Transverse colon (tissue), 4 donors: ENCODE measurements at places on chromosomes 1 and 21. TPM values are rescaled to one million over a fixed set of nuclear protein-coding genes. Genes with fewer than 3 reads are reported as not detected.

The GNG4 gene
- total RNA-seq, result 6.7 TPM

DNA sequence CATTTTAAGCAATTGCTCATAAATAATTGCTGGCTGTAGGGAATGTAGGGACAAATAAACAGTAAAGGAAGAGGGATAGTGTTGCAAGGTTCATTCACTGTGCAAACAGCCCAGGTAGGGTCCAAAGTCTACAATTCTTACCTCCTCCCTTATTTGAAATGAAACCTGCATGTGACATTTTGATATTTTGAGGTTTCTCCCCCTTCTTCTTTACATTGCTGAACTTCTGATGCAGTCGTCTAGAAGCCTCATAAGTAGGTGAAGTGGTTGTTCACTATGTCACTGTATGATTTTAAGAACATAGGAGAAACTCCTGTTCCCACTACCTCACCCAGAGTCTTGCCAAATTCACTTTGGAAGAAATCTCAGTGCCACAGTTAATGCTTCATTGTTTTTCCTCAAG lies 16.1 kb downstream of the F5 start:
- H3K4me1 ChIP-seq, result peaks cover 10% of the 10 kb centered on the region
- no peaks in the 10 kb centered on the region for H3K27me3 ChIP-seq
- H3K36me3 ChIP-seq, result no peaks in the 10 kb centered on the region
- H3K4me3 ChIP-seq, result no peak overlapping the region
- peak overlapping the region; percentile 40 for H3K27ac ChIP-seq
- DNase-seq, result no peak

DNA sequence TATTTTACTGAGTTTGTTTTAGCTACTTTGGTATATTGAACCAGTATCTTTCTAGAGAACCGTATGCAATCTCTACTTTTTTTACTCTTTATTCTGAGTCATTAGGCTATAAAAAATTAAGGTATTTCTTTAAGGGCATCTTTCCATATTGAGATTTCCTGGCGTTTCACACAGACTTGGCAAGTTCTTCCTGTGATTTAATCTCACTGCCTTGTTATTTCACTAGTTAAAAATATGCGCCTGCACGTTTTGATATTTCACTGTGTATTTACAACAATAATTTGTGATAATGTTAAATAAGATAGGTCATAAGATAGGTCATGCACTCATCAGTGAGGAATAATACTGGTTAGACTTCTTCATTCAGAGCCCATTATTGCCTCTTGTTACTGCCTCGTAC lies 16.2 kb upstream of the CR1L start:
- H3K4me3 ChIP-seq, result no peak overlapping the region
- no peaks in the 10 kb centered on the region for H3K4me1 ChIP-seq
- no peaks in the 10 kb centered on the region for H3K27me3 ChIP-seq
- no peak for DNase-seq
- H3K36me3 ChIP-seq, result no peaks in the 10 kb centered on the region

GRCh38 chr1:77948841-77949424 lies 29.9 kb downstream of the FUBP1 start:
- no peaks in the 10 kb centered on the region for H3K27me3 ChIP-seq
- no peak overlapping the region for H3K27ac ChIP-seq
- peaks cover 66% of the 10 kb centered on the region for H3K36me3 ChIP-seq
- no peak for DNase-seq
- H3K4me3 ChIP-seq, result no peak overlapping the region

GRCh38 chr1:212738330-212738729 lies 38.7 kb upstream of the BATF3 start:
- no peak overlapping the region for H3K27ac ChIP-seq
- H3K4me1 ChIP-seq, result no peaks in the 10 kb centered on the region
- no peak overlapping the region for H3K4me3 ChIP-seq
- no peak for DNase-seq
